ENCODE measurements at places on chromosomes 16 and 17. TPM values are rescaled to one million over a fixed set of nuclear protein-coding genes. Genes with fewer than 3 reads are reported as not detected.

GRCh38 chr16:56632156-56632847 is at the start of gene MT1M:
Gene MT1M, plus strand, starts transcription at chr16:56632659. Its CDS starts 73 bp downstream, at chr16:56632732.
- no peak for DNase-seq
- no peaks in the 10 kb centered on the region for H3K36me3 ChIP-seq
- H3K27ac ChIP-seq = no peak within 1 kb of the TSS
- H3K4me1 ChIP-seq = peaks cover 4% of the 10 kb centered on the region
- no peak within 1 kb of the TSS for H3K4me3 ChIP-seq
- H3K27me3 ChIP-seq = peaks cover 34% of the 10 kb centered on the region

- peak; percentile 23 for DNase-seq
- peaks cover 17% of the 10 kb centered on the region for H3K4me1 ChIP-seq
- H3K4me3 ChIP-seq = peak overlapping the region; percentile 27
- H3K27me3 ChIP-seq = no peaks in the 10 kb centered on the region
- H3K27ac ChIP-seq = no peak overlapping the region
These were observed 32.4 kb downstream of the DCAKD start for GRCh38 chr17:45018848-45019711.

The ITGB4 gene
- 0.09 TPM for polyA plus RNA-seq

The RPH3AL gene
- 0.84 TPM for polyA plus RNA-seq

Data from naive thymus-derived CD4-positive, alpha-beta T cell (primary cell).